ENCODE measurements at places on chromosomes 1 and 21.

DNA sequence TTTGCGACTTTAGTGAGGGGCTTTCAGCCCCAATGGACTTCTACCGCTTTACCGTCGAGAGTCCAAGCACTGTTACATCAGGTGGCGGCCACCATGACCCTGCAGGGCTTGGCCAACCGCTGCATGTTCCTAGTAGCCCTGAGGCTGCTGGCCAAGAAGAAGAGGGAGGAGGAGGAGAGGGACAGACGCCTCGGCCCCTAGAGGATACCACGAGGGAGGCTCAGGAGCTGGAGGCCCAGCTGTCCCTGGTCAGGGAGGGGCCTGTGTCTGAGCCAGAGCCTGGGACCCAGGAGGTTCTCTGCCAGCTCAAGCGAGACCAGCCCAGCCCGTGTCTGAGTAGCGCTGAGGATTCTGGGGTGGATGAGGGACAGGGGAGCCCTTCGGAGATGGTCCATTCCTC lies 8.6 kb upstream of the SLC25A34 start:
- DNase-seq, result no peak

DNA sequence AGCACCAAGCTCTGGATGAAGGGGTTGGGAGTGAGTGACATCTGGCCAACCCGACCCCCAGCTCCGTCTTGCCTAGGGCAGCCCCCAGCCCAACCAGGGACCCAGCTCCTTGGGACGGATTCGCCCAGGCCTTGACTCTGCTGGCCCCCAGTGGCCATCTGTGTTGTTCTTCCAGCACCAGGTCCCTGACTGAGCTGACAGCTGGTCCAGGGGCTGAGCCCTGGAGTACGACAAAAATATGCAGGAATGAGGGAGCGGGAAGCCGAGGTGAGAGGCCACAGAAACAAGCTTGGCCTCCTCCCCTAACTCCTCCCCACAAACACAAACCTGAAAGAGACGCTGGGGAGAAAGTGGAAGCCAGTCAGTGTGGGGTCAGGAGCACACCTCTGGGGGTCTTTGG lies 55.0 kb upstream of the PAX7 start:
- DNase-seq, result no peak

DNA sequence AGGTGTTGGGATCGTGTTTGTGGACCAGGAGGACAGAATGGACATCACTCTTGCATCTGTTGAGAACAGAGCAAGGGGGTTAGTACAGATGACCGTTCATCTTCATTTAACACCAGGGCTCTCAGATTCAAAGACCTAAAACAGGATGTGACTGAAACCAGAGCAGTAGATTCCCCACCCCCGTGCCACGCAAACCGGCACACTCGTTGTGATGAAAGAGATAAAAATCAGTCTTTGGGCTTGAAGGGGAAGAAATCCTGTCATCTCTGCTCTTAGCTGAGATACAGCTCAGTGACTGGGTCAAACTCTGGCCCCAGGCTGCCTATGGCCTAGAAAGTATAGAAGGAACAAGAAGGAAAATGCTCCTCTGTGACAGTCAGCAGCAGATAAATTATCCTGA lies 146.2 kb upstream of the KRTAP19-8 start:
- no peak for DNase-seq

GRCh38 chr1:200925831-200926230 lies 31.1 kb downstream of the INAVA start:
- DNase-seq, result no peak

All from glomerular endothelial cell (primary cell).